ENCODE measurements at places on chromosomes 5 and 9.
A peak's percentile ranks its signal among the peaks of the same experiment; 100 is the strongest.

DNA sequence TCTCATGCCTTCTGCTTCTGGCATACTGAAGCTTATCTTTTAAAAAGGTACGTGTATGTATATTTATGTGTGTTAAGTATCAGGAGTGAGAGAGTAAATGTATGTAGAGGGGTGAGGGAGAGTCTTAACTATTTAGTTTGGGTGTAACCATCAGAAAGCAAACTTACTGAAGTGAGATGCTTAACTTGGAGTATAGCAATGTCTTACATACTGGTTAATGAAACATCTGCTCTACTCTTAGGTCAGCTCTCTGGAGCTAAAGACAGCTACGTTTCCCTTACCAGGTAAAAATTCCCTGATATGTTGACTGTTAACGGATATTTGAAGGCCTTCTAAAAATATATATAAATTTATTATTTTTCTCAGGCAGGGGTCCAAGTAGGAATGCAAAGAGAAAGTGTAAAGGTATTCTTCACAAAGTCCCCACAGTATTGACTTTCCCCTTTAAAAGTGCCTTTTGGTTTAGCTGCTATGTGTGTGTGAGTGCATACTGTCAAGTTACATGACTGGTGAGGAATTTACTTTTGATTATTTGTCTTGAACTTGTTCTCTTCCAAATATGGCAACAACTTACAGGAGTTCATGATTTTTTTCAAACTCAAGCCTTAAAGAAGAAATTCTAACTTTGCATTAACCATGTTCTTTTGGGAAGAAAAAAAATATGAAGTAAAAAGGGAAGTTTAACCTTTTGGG, 12.3 kb upstream of the C5orf24 start:
- peak; percentile 65 for DNase-seq

- DNase-seq = no peak
Measured at GRCh38 chr5:457195-457961, 14.4 kb downstream of the EXOC3 start.

DNA sequence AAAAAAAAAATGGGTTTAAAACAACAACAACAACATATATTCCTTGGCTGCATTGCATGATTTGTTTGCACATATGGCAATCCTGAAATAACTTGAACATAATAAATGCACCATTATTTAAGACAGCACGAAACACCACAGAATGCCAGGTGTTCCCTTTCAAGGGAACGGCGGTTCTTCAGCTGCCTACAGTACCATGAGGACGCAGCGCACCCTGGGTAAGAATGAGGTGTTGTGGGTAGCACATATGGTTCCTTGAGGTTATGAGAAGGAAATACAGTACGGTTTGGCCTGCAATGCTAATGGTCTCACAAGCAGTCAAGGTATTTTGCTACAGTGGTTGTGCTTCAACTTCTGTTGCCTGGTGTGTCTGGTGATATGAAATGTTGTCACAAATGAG, 174.8 kb downstream of the SLC12A2 start:
- no peak for DNase-seq

GRCh38 chr5:139210585-139210984, 12.4 kb upstream of the SIL1 start:
- no peak for DNase-seq

DNA sequence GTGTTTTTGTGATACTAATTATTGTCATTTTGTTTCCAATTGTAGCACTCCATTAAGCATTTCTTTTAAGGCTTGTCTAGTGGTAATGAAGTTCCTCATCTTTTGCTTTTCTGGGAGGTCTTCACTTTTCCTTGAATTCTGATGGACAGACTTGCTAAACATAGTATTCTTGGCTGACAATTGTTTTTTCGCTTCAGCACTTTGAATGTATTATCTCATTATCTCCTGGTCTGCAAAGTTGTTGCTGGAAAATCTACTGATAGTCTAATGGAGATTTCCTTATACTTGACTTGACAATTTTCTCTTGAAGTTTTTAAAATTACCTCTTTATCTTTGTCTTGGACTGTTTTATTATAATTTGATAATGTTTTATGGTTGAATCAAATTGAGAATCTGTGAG, 147.5 kb downstream of the FAM174A start:
- no peak for DNase-seq

DNA sequence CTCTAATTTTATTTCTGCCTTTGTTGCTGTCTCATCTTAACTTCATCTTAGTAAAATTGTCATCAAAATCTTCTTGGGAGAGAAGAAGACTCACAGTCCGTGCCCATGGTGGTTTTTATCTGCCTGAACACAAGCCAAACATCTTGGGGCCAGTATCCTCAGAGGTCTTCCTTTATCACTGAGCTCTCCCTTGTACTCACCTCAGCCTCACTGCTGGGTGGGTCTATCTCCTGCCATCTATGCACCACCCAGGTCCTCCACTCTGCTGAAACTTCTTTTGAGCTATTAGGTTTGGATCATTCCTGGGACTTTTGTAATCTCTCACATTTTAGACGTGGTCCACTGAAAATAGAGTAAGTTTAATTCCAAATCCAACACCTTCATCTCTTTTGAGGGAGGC, 116.3 kb upstream of the EPB41L4A start:
- no peak for DNase-seq

DNA sequence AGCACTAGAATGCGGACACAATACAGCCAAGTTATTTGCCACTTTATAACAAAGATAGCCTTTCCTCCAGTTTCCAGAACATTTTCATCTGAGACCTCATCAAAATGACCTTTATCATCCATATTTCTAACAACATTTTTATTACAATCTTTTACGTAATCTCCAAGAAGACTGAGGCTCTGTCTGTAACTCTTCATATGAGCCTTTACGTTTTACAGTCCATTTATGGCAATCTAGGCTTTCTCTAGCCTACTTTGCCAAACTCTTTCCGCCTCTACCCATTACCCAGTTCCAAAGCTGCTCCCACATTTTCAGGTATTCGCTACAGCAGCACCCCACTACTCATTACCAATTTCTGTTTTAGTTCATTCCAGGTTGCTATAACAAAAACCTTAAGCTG, 8.2 kb upstream of the SEMA5A start:
- no peak for DNase-seq

DNA sequence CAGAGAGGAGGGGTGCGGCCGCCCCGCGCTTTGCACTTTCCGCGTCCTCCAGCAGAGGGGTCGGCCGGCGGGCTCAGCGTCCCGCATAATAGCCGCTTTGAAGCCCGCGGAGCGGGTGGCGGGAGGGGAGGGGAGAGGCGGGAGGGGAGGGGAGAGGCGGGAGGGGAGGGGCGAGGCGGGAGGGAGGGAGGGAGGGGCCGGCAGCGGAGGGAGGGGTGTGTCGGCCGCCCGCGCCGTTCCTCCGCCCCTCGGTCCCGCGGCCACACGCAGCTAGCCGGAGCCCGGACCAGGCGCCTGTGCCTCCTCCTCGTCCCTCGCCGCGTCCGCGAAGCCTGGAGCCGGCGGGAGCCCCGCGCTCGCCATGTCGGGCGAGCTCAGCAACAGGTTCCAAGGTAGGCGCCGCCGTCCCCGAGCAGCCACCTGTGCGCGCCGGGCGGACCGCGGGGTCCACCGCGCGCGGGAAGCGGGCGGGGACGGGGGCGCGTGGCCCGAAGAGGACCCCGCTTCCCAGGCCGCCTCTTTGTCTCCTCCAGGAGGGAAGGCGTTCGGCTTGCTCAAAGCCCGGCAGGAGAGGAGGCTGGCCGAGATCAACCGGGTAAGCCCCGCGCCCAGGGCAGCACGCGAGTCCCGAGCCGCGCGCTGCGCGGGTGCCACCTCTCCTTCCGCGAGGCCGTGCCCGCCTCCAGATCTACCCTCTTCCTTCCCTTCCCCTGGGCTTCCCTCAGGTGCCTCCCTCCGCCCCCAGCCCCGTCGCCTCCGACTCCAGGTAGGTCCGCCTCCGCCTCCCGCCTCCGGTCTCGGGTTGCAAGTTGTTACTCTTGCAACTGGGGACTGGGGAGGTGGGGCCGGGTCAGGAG, at the start of gene AIF1L:
AIF1L (plus strand) TSS at position 263 of the 857 bp plus-strand sequence; CDS start at position 362, 99 bp downstream.
- no peak for DNase-seq

- DNase-seq = no peak
Measured at GRCh38 chr5:143318833-143319232, 84.7 kb downstream of the NR3C1 start.

GRCh38 chr9:75152416-75152815, 64.1 kb downstream of the OSTF1 start:
- no peak for DNase-seq

DNA sequence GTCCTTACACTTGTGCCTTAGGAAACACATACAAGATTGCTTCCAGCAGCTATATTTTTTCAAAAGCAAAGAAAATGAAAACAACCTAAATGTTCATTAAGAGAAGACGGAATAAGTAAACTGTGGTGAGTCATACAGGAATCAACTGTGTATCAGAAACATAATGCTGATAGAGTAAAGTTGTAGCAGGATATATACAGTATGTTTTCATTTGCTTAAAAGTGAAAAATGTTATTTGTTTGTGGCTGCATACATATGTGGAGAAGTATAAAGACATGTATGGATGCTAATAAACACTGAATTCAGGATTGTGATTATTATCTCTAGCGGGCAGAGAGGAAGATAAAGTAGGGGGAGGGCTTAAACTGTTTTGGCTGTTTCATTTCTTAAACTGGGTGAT, 8.3 kb downstream of the DCTN4 start:
- no peak for DNase-seq

DNA sequence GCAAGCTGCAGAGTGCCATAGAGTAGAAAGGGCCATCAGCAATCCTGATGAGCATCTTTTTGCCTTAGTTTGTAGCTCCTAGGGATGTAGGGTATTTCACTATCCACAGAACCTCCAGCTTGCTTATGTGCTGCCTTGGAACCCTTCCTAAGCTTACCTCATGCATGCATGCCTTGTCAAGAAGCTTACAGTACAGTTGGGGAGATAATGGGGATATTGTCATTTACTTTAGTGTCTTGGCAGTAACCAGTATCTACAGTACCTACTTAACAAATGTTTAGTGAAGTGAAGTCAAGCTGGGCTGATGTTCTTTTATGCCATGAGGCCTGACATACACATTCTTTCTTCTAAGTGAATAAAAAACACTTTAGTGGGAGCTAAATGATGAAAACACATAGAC, 164.6 kb upstream of the PPP1R2B start:
- DNase-seq = no peak

- peak; percentile 26 for DNase-seq
Measured at GRCh38 chr5:142542906-142543305, 143.0 kb downstream of the FGF1 start.

GRCh38 chr5:76570153-76570552, 53.0 kb downstream of the F2RL2 start:
- DNase-seq = no peak

- no peak for DNase-seq
Measured at GRCh38 chr5:137360607-137361006, 138.5 kb downstream of the SPOCK1 start.

DNA sequence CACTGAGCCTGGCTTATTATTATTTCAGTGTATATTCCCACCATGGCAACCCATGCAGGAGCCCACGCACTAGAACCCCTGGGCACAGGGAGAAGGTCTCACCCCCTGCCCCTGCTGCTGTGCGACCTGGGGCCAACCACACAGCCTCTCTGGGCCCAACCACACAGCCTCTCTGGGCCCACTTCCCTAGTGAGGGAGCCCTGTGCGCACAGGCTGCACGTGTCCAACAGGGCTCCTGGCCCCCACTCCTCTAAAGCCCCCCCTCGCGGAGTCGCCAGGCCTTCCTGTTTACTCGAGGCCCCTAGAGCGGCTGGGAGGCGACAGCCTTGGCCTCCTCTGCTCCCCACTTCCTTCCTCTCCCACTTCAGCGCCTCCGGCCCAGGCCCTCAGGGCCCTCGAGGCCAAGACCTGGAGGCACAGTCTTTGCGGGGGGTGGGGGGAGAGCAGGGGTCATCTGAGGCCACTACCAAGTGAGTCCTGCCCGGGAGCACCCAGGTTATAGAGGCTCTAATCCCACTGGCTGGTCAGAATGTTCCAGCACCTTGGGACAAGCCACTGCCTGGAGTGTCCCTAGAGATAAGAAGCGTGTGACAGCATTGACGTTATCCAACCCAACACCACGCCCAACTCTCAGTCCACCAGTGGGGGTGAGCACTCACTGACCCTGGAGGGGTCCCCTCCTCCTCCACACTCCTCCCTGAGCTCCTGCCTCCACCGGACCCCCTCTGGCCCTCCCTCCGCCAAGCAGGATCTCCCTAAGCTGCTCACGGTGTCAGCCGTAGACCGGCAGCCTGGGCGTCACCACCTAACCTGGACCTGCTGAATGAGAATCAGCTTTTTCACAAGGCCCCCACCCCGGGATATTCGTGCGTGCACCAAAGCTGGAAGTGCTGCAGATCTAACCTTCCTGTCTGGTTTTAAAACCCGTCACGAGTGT, 7.9 kb upstream of the ENG start:
- DNase-seq = no peak

DNA sequence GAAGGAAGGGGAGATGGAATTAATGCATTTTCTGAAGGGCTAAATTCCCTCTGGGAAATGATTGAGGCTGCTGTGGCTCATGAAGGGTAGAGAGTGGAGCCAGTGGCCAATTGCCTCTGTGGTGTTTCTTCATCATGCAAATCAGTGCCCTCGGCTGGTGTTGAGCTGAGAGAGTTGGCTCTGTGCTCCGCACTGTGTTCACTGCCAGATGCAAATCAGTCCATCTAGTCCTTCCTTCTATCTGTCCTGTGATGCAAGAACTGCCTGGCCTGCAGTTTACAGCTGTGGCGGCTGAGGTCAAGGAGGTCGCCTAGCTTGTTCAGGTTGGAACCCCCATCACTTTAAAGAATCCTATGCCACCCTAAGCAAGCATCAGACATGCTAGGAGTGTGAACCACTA, 6.0 kb downstream of the TMEM171 start:
- no peak for DNase-seq

- DNase-seq = no peak
Measured at GRCh38 chr5:171388816-171389168, 1.1 kb downstream of the NPM1 start.

- DNase-seq = no peak
Measured at GRCh38 chr9:27367175-27367798, 70.3 kb upstream of the EQTN start.

- DNase-seq = no peak
Measured at GRCh38 chr5:135317286-135317685, 81.7 kb downstream of the MACROH2A1 start.

- DNase-seq = no peak
Measured at GRCh38 chr5:119239119-119239417, 116.8 kb upstream of the TNFAIP8 start.

- DNase-seq = peak; percentile 54
Measured at GRCh38 chr9:91179237-91180138, 182.2 kb downstream of the AUH start.

DNA sequence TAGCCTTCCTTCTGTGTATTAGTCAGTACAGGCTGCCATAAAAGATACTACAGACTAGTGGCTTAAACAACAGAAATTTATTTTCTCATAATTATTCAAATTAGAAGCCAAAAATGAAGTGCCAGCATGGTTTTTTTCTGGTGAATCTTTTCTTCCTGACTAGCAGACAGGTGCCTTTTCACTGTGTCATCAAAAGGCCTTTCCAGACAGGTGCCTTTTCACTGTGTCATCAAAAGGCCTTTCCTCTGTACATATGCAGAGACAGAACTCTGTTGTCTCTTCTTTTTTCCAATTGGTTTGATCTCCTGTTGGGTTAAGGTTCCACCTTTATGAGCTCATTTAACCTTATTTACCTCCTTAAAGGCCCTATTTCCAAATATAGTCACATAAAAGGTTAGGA, 599.9 kb downstream of the ISL1 start:
- DNase-seq = no peak

- DNase-seq = peak; percentile 76
Measured at GRCh38 chr9:35882263-35882848, 12.2 kb upstream of the OR13J1 start.
